CD8-positive, alpha-beta memory T cell (primary cell): ENCODE measurements at places on chromosomes 2 and 18. TPM values are rescaled to one million over a fixed set of nuclear protein-coding genes. Genes with fewer than 3 reads are reported as not detected.

DNA sequence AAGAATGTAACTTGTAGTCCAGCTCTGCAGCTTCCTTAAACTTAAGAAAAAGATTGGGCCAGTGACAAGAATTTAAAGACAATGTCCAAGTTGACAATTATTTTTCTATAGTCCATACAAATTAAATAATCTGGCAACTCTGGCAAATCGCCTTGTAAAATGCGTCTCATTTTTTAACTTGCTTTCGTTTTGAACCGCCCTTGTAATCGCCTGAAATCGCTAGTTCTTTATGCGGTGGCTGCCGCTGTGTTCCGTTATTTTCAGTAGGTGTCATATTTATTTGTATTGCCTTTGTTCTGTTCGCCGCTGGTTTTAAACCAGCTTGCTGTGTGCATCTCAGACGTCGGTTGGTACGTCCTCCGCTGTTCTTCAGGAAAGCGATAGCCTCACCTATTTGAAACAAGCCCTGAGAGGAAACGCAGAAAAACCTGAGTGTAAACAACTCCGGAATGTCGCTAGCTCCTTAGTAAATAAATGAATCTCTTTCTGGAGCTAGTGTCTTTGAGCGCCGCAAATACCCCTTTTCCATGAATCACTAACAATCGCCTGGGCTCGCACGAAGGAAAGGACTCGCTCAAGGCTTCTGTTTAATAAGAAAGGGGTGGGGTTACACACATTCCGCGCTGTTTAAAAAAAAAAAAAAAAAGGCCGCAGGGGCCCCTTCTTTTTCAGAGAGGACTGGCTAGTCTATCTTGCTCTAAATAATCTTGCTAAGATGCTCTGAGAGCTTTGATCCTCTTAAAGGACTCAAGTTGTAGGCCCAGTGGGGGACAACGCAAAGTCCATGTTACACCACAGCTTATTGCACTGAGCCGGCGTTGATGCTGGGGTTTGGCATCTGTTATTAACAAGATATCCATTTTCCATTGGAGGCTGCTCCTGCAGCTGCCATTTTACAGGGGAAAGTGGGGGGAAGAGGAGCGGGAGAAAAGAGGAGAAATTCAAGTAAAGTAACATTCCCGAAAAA lies 3.0 kb downstream of the HOXD8 start:
- no peak for DNase-seq

GRCh38 chr2:10868465-10869314 lies 43.0 kb upstream of the KCNF1 start:
- DNase-seq: no peak

DNA sequence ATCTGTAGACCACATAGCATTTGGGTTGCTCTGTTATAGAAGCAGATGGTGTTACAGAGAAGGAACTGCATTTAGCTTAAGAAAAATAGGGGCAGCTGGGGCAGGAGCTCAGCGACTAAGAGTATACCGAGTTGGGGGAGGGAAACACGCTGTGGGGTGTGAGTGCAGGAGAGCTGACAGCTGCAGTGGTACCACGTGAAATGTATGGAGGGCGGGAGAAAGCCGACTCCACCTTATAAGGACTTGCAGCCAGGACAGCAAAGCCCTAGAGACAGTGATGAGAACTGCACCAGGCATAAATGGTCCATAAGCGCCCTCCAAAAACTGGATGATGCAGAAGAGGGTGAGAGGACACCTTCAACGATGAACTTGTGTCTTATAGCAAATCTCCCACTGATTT lies 237.6 kb downstream of the PRKCE start:
- peak; percentile 60 for DNase-seq

GRCh38 chr2:148577845-148578492 lies 66.6 kb upstream of the EPC2 start:
- no peak for DNase-seq

GRCh38 chr2:8412082-8412481 lies 269.8 kb upstream of the ID2 start:
- DNase-seq: no peak

GRCh38 chr2:177669625-177670330 lies 277.2 kb downstream of the AGPS start:
- DNase-seq: no peak

GRCh38 chr2:239724194-239724849 lies 300.8 kb downstream of the NDUFA10 start:
- no peak for DNase-seq

The DUSP2 gene
- 237 TPM for total RNA-seq

DNA sequence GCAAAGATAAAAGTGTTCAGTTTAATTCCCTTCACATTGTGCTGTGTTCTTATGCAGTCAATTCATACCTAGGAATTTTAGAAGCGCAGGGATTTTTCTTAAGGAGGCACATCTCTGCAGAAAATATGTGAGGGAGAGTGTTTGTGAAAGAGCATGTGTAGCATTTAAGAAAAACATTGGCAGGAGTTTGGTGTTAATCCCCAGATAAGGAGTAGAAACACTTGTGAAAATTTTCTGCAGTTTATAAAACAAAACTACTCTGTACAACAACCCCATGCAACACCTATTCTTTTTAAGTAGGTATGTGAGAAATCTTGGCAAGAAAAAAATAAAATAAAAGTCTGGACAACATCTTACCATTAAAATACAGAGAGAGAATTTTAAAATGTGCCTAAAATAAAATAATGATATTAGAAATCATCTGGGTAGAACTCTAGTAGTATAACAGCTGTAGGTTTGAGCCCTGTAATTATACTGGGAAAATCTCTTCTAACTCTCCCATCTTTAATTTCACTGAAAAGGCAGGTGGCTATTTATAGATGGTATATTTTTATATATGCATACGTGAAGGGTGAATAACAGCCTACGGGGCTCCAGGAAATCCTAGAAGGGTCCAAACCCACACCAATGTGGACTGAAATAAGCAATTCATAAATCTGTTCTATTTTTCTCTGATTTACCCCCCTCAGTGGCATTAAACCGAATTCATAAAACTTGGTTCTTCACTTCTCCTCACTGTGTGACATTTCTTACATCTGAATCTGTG lies 6.6 kb downstream of the FZD7 start:
- DNase-seq: no peak

The SEH1L gene
- total RNA-seq: 141 TPM

DNA sequence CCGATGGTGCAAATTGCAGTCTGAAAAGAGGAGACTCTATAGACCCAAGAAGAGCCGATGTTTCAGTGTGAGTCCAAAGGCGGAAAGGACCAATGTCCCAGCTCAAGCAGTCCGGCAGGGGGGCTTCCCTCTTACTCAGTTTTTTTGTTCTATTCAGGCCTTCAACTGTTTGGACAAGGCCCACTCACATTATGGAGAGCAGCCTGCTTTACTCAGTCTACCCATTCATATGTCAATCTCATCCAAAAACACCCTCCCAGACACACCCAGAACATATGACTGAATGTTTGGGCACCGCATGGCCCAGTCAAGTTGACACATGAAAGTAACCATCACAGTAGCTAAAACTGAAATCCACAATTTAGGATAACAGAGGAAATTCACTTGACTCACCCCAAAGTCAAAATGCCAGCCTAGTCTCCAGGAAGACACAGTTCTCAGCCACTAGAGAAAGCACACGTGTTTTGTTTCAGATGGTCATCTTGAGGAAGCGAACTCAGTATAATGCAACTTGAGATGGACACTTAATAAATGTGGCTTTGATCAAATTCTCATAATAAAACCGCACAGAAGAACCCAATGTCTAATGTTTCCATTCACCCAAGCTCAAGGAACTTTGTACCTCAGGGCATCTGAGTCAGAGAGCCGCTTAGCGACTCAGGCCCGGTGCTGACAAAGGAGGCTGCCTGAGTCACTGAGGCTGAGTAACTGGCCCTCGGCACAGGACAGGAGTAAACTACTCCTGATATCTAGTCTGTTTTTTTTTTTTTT lies 2.4 kb downstream of the FHL2 start:
- no peak for DNase-seq

The KATNAL2 gene
- 0.98 TPM for total RNA-seq

The FBXO48 gene
- 1.6 TPM for total RNA-seq

DNA sequence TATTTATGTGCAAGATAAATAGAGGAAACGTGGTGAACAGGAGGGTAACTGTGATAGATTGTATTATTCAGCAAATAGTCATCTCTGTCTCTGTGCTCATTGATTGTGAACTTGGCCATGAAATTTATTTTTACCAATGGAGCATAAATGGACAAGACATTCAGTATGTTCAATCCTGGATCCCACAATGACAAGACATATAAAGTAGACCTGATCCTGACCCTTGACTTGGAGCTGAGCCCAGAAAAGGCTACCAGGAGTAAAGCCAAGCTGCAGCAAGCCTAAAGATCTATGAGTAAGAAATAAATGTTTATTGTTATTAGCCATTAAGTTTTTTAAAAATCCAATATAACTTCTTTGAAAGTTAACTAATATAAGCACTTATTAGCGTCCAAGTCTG lies 531.2 kb downstream of the PIK3C3 start:
- no peak for DNase-seq

The ST6GAL2 gene
- total RNA-seq: not detected

- no peak for DNase-seq
Measured at GRCh38 chr2:216923706-216924105, 63.8 kb upstream of the TNP1 start.

DNA sequence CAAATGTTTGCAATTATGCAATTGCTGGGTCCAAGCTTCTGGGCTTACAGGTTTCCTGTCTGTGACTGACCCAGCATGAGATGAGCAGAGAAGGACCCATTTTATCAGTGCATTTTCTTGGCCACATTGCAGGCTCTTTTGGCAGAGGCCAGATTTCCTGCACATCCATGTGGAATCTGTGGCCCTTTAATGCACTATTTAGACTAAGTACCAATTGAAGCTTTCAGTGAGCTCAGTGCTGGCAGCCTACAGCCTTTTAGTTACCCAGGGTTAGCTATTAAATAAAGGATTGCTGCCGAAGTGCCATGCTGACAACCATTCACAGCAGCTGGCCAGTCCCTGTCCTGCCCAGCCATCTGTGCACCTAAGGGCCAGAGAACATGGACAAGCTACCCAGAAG lies 165.0 kb downstream of the ANKRD30B start:
- no peak for DNase-seq

- DNase-seq: no peak
Measured at GRCh38 chr2:221943076-221943810, 355.6 kb downstream of the PAX3 start.

DNA sequence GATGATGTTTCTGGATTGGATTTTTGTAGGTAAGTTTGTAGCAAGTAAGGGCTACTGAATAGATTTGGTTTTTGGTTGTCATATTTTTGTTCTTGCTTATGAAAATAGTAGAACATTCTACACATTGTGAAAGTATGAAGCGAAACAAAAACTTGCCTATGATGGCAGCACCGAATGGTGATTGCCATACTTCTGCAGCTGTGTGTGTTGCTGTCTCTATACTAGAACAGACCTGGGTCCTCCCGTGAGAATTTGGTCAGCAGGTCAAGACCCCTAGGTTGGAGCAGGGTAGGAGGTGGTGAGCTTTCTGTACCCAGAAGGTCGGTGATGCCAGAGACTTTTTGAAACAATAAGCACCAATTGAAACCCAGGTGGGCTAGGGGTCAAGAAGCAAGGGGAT lies 322.6 kb downstream of the PRKCE start:
- DNase-seq: no peak

GRCh38 chr18:25225151-25225550 lies 126.8 kb downstream of the ZNF521 start:
- DNase-seq: no peak

GRCh38 chr2:112848833-112849232 lies 12.3 kb upstream of the IL1B start:
- no peak for DNase-seq

DNA sequence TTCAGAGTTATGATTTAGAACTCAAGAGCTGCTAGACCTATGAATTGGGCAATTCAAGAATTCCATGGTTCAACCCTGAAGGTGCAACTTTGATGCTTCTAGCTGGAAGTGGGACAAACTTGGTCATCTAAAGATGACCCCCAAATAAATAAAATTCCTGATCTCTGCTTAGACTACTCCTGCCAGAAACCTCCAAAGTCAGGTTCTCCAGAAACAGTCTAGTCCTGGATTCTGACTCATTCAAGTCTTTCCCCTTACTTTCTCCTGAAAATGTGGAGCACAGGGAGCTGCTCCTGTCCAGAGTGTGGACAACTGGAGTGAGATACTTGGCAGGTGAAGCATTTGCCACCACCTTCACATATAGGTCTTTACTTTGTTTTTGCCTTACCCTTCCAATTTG lies 557.7 kb upstream of the TNP1 start:
- DNase-seq: no peak

DNA sequence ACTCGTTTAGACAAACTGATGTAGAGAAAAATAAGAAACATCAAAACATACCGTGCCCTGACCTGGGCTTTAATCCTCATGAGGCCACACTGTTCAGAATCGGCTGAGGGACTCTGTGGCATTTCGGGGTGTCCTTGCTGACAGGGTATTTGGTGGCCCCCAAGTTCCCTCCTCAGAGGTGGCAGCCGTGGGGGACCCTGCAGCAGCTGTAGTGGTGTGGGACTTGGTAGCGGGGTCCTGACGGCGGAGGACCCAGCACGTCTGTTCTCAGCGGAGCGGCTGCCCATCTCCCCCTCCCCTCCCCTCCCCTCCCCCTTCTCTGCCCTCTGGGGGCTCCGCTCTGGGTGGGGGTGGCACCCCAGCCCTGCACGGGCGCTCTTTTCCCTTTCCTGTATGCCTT lies 18.4 kb downstream of the KCNG2 start:
- no peak for DNase-seq

The SCN1A gene
- not detected for total RNA-seq

DNA sequence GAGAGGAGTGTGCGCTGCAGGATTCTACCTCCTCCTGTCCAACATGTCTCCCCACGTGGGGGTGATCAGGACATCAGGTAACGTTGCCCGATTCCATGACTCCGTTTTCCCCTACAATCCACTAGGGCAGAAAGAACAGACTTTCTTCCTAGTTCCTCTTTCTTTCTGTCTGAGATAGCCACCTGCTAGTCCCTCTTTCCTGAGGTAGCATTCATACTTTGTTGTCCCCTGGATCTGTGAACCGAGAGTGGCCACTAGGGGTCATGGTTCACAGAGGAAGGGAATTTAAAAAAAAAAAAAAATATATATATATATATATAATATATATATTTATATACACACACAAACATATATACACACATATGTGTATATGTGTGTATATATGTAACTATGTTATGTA lies 210.0 kb upstream of the ZNF521 start:
- no peak for DNase-seq

- DNase-seq: no peak
Measured at GRCh38 chr2:237322564-237322963, 91.4 kb downstream of the COL6A3 start.

DNA sequence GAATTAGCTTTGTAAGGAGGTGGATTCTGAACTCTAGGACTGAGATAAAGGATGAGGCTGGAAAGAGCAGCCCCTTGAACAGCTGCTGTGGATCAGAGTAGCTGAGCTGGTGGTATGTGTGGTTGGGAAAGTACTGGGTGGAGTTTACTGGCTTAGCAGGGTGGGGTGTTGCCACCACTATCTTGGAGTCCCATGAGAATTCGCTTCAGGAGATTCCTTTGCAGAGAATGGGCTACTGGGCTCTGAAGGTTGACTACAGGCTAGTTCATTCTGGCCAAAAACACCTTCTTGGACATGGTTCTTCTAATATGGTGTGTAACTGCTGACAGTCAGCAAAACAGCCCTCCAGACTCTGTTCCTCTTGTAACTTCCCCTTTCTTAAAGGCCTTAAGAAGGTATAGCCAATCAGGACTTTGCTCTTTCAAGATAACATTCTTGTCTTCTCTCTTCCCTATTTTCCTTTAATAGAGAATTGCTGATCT lies 52.7 kb downstream of the TET3 start:
- no peak for DNase-seq

GRCh38 chr2:48198371-48198770 lies 292.1 kb upstream of the FBXO11 start:
- no peak for DNase-seq
